ENCODE measurements at places on chromosomes 7 and 10. TPM values are rescaled to one million over a fixed set of nuclear protein-coding genes. Genes with fewer than 3 reads are reported as not detected.

The GLRX3 gene
- 24.0 TPM for total RNA-seq

The IMMP2L gene
- total RNA-seq: 7.3 TPM

The TMEM213 gene
- total RNA-seq: not detected

The DMBT1 gene
- not detected for total RNA-seq

The ADAM22 gene
- 0.25 TPM for total RNA-seq

The TMEM270 gene
- total RNA-seq: not detected

The CFTR gene
- total RNA-seq: 0.75 TPM

The TFEC gene
- total RNA-seq: 3.1 TPM

The ANK3 gene
- total RNA-seq: 12.4 TPM

The DYDC2 gene
- total RNA-seq: 0.25 TPM

The SFRP5 gene
- 3.6 TPM for total RNA-seq

DNA sequence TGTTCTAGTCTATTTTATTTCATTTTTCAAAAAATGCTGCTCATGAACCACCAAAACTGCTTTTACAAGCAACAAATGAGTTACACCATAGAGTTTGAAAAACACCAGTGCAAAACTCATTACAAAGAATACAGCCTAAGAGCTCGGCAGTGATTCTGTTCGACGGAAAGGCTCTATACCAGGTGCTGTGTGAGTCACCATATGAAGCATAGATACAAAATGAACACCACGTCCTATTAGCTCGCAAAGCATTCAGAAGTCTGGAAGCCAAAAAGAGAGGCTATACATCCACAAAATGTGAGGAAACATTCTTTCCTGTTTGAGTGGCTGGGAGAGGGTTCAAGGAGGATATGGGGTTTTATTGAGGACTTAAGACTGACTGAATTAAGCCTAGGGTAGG, 136.1 kb downstream of the ATE1 start:
- no peak overlapping the region for H3K27ac ChIP-seq
- peaks cover 8% of the 10 kb centered on the region for H3K4me1 ChIP-seq
- H3K36me3 ChIP-seq: no peaks in the 10 kb centered on the region
- H3K27me3 ChIP-seq: no peaks in the 10 kb centered on the region
- H3K4me3 ChIP-seq: no peak overlapping the region

DNA sequence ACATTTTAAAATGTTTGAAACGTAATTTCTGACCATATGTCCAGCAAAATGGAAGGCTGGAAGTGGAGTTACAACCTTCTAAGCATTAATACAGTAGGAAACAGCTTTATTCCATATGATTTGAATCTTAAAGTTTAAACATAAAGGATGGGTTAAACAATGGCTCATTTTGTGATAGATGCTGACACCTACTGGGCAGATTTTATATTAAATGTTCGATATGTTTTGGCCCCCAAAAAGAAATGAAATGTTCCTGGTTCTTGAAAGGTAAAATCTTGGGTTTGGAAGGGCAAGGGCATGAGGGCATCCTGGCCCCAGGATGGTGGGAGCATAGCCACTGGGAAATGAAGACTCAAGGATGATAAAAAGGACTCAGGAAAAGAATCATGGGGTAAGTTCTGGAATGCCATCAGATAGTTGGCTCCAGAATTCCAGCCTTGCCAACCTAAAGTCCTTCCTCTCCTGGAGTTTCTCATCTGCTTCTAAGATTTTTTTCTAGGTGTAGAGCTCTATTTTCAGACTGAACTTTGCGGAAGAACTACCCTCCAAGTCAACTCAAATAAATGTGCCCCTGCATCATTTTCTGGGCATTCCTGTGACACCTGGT, 34.6 kb upstream of the SLC35G1 start:
- H3K27ac ChIP-seq: no peak overlapping the region
- H3K36me3 ChIP-seq: no peaks in the 10 kb centered on the region
- no peak for DNase-seq
- H3K27me3 ChIP-seq: no peaks in the 10 kb centered on the region
- peaks cover 6% of the 10 kb centered on the region for H3K4me1 ChIP-seq
- no peak overlapping the region for H3K4me3 ChIP-seq

DNA sequence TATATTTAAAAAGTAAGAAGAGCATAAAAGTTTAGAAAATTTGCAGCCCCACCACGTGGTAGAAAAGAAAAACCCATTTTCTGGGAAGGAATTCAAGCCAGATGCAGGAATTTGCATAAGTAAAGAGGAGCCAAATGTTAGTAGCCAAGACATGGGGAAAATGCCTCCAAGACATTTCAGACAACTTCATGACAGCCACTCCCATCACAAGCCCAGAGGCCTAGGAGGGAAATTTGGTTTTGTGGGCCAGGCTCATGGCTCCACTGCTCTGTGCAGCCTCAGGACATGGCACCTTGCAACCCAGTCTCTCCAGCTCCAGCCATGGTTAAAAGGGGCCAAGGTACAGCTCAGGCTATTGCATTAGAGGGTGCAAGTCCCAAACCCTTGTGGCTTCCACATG, 411.9 kb downstream of the THSD7A start:
- DNase-seq: no peak
- no peak overlapping the region for H3K4me3 ChIP-seq
- H3K36me3 ChIP-seq: no peaks in the 10 kb centered on the region

- no peaks in the 10 kb centered on the region for H3K27me3 ChIP-seq
- peaks cover 4% of the 10 kb centered on the region for H3K36me3 ChIP-seq
- H3K4me1 ChIP-seq: peaks cover 9% of the 10 kb centered on the region
- no peak overlapping the region for H3K27ac ChIP-seq
- H3K4me3 ChIP-seq: no peak overlapping the region
- DNase-seq: no peak
These were observed 29.9 kb upstream of the PBLD start for GRCh38 chr10:68362590-68362989.

DNA sequence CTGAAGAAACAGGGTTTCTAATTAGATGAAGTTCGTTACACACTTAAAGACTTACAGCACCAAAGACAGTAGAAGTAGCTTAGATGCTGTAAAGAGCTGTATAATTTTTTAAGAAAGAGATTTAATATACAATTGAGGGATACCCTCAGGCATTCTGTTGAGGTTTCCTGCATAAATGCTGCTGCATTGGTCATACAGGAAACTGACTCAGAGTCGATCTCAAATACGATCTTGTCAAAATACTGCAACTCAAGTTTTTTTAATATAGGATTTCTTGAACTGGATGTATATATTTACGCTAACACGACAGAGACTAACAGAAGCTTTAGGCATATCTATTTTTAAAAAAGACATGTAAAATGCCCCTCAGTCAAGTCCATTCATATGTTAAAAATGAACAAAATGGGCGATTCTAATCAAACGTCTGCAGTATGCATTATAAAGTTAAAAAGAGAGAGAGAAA, 2.4 kb upstream of the ARID5B start:
- DNase-seq: no peak
- H3K27me3 ChIP-seq: no peaks in the 10 kb centered on the region
- H3K4me3 ChIP-seq: no peak overlapping the region

- no peak overlapping the region for H3K4me3 ChIP-seq
- no peaks in the 10 kb centered on the region for H3K27me3 ChIP-seq
- no peaks in the 10 kb centered on the region for H3K36me3 ChIP-seq
- no peak overlapping the region for H3K27ac ChIP-seq
- H3K4me1 ChIP-seq: no peaks in the 10 kb centered on the region
These were observed 276.9 kb downstream of the TCF7L2 start for GRCh38 chr10:113226831-113227445.

GRCh38 chr10:45438466-45439090, 64.6 kb downstream of the ALOX5 start:
- DNase-seq: peak; percentile 20
- no peaks in the 10 kb centered on the region for H3K4me1 ChIP-seq
- H3K27ac ChIP-seq: no peak overlapping the region
- no peaks in the 10 kb centered on the region for H3K27me3 ChIP-seq
- no peaks in the 10 kb centered on the region for H3K36me3 ChIP-seq

DNA sequence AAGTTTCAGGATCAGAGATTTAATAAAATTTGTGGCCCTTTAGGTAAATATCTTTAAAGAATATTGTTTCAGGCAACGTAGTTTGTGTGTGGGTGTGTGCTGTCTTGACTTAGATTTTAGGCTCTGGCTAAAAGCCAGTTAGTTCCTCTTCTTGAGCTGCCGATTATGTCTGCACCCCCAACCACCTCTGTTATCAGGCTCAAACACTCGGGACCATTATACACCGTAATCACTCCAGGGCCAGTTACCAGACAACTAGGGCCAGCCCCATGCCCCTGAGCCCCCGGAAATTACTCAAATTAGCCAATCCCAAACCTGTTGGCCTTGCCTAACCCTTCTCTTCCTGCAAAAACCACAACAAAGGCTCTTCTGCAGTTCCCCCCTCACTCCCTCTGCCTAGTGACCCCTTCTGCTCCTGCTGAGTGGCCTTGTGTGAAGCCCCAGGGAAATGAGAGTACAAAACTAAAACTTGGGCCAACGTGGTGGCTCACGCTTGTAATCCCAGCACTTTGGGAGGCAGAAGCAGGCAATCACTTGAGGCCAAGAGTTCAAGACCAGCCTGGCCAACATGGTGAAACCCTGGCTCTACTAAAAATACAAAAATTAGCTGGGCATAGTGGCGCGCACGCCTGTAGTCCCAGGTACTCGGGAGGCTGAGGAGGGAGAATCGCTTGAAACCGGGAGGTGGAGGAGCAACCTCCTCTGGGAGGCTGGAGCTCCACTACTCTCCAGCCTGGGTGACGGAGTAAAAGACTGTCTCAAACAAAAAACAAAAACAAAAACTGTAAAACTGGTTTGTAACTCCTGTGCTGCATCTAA, 9.2 kb upstream of the HNRNPF start:
- H3K4me1 ChIP-seq: peaks cover 3% of the 10 kb centered on the region
- no peak overlapping the region for H3K4me3 ChIP-seq
- no peaks in the 10 kb centered on the region for H3K27me3 ChIP-seq
- H3K27ac ChIP-seq: peak overlapping the region; percentile 34
- peak; percentile 69 for DNase-seq

DNA sequence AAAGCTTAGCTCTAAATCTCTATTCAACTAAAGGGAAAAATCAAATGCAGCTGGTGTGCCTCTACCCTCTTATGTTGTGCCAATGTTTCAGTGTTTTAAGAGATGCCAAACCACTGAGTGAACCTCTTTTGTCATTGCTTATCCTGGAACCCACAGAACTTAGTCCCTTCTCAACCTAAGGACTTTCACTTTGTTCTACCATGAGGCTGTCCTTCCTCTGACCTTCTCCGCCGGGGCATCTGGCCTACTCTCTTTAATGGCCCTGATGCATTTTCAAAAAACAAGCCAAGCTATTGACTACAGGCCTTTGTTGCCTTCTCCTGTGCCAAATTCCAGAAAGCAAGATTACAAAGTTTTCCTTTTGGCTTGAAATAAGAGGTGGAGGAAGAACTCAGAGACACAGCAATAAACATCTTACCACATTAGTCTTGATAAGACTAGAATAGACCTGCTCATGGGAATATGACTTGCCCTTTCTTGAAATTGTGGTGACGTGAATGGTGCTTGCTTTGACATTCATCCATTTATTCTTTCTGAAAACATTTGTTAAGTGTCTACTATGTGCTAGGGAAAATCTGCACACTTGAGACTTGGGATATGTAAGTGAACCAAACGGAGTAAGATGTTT, 253.2 kb upstream of the SMIM30 start:
- no peak for DNase-seq
- H3K36me3 ChIP-seq: no peaks in the 10 kb centered on the region
- H3K4me3 ChIP-seq: no peak overlapping the region
- no peaks in the 10 kb centered on the region for H3K4me1 ChIP-seq

DNA sequence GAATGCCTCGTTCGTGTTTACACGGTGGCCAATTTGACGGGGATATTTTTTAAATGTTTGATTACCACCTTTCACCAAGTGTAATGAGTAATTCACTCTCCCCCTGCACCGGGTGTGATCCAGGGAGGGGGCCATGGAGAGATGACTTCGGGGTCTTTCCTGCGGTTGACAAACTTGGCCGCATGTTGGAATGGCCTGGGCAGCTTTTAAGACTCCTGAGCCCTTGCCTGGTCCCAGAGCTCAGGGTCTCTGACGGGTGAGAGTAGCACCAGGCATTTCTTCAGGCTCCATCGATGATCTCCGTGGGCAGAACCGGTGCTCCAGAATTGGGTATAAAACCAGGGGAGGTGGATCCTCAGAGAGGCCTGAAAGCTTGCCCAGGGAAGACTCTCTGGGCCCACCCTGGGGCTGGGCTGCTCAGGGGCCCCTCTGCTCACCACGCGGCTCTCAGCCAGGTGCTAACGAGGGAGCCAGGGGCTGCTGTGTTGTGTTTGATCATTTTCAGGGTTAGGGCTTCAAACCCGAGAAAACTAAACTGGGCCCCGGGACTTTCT, 882 bp downstream of the ZNF282 start:
- H3K36me3 ChIP-seq: peaks cover 16% of the 10 kb centered on the region
- no peak for DNase-seq
- H3K4me3 ChIP-seq: peak overlapping the region; percentile 66
- peak overlapping the region; percentile 51 for H3K27ac ChIP-seq

DNA sequence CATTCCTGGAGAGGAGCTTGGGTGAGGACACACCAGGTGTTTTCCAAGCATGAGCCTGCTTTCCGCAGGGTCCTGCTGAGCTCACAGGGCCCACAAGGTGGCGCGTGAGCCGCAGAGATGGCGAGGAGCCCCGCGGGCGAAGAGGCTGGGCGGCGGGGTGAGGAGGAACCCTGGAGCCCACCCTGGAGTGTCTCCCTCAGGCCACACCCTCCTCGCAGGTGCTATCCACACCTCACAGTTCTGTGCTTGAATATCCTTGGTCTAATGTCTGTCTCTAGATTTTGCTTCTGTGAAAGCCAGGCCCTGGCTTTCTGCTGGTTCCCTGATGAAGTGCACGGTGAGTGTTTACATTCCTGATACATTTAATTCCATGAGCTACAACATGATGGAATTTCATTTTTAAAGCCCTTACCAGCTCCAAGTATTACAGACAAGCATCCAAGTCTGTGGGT, 433.6 kb downstream of the ACTR3B start:
- DNase-seq: no peak
- H3K36me3 ChIP-seq: no peaks in the 10 kb centered on the region
- no peaks in the 10 kb centered on the region for H3K27me3 ChIP-seq
- H3K4me1 ChIP-seq: no peaks in the 10 kb centered on the region
- no peak overlapping the region for H3K27ac ChIP-seq

DNA sequence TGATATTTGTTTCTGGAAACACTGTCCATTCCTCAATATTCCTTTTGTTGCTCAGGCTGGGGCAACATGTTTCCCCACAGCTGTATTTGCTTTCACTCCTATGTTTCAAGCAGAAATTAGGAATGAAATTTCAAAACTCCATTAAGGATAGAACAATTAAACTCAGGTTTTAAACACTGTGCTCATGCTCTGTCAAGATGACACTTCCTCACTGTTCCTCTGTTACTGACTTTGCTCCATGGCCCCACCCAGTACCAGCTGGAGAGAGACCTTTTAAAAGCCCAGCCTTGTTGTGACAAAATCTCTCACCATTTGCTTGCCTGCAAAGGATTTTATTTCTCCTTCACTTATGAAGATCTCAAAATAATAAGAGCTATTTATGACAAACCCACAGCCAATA, 197.4 kb downstream of the ELMO1 start:
- no peak overlapping the region for H3K27ac ChIP-seq
- no peaks in the 10 kb centered on the region for H3K4me1 ChIP-seq
- H3K36me3 ChIP-seq: peaks cover 14% of the 10 kb centered on the region
- H3K4me3 ChIP-seq: no peak overlapping the region

DNA sequence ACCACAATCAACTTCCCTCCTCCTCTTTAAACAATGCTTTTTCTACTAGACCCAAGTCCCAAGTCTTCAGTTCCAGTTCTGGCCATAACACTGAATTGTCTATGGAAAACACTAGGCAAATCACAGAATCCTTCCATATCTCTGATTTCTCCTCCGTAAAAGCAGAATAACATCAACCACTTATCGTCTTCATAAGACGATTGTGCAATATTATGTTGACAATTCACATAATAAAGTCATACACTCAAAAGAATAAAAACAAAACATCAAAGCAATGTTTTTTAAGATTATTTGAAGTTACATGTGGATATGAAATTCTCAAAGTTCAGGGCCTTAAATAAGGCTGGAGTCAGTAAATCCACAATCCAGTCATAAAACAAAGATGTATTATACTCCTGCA, 84.4 kb downstream of the MTERF1 start:
- DNase-seq: no peak
- no peaks in the 10 kb centered on the region for H3K27me3 ChIP-seq
- no peak overlapping the region for H3K4me3 ChIP-seq
- no peak overlapping the region for H3K27ac ChIP-seq
